Fibroblast of lung (primary cell): ENCODE measurements at places on chromosomes 5 and 9. TPM values are rescaled to one million over a fixed set of nuclear protein-coding genes. Genes with fewer than 3 reads are reported as not detected.

DNA sequence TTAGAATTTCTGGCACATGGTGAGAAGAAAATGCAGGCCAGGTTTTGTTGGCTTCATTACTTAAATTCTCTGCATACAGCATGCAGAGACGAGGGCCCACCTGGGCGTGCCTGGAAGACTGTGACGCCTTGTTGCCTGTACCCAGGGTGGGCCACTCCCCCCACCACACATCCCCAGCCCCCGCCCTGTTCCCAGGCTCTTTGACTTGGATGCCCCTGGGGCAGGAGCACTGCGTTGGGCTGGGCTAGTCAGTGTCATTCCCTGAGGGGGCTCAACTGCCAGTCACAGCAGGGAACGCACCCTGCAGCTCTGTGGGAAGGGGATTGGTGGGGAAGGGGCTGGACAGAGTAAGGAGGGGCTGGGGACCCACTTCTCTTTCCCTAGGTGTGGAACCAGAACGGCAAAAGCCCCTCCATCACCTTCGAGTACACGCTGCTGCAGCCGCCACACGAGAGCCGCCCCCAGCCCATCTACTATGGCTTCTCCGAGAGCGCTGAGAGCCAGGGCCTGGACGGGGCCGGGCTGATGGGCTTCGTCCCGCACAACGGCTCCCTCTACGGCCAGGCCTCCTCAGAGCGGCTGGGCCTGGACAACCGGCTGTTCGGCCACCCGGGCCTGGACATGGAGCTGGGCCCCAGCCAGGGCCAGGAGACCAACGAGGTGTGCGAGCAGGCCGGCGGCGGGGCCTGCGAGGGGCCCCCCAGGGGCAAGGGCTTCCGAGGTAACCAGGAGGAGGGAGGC is 19.6 kb downstream of the ADAMTSL2 start:
- no peak overlapping the region for H3K27ac ChIP-seq
- DNase-seq: no peak
- H3K27me3 ChIP-seq: no peaks in the 10 kb centered on the region
- H3K4me1 ChIP-seq: peaks cover 15% of the 10 kb centered on the region
- H3K36me3 ChIP-seq: no peaks in the 10 kb centered on the region

GRCh38 chr9:71895955-71896354 is 15.0 kb downstream of the ABHD17B start:
- no peaks in the 10 kb centered on the region for H3K4me1 ChIP-seq
- no peak overlapping the region for H3K4me3 ChIP-seq
- H3K27me3 ChIP-seq: no peaks in the 10 kb centered on the region
- DNase-seq: no peak

DNA sequence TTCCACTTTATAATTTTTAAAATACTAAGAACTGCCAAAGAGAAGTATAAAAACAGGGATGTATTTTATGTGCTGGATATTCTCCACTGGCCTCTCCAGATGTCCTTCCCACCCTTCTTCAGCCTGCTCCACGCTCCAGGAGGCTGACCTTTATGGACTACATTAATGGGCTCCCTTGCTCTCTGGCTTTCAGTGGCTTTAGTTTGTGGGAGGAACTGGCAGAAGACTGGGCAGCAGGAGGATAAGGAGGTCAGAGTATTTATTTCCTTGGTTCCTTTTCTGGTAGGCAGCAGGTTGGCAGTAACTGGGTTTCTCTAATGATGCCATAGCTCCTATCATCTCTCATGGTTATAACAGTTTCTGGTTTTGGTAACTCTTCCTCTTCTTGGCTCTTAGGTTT is 133.9 kb downstream of the PAM start:
- no peaks in the 10 kb centered on the region for H3K27me3 ChIP-seq
- no peak for DNase-seq
- no peak overlapping the region for H3K27ac ChIP-seq

The MARCHF3 gene
- polyA plus RNA-seq: 8.6 and 15.2 TPM in 2 replicates

DNA sequence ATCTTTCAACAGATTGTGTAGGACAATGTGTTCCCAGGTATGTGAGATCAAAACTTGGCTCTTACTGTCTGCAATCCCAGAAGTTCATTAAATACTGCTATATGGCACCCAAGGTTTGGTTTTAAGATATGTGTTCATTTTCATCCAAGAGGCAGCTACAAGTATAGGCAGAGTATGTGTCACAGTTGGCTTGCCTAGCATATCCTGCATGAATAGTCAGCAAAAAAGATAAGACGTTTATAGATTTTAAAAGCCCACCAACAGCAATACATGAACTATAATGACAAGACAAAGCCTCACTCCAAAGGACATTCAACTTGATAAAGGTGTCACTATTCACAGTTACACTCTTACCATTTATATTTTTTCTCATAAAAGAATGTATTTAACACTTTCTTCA is 99.1 kb downstream of the BNC2 start:
- H3K27ac ChIP-seq: no peak overlapping the region
- no peaks in the 10 kb centered on the region for H3K27me3 ChIP-seq
- H3K4me3 ChIP-seq: no peak overlapping the region
- no peaks in the 10 kb centered on the region for H3K4me1 ChIP-seq
- DNase-seq: peak; percentile 22

- no peaks in the 10 kb centered on the region for H3K4me1 ChIP-seq
- H3K36me3 ChIP-seq: no peaks in the 10 kb centered on the region
- DNase-seq: no peak
- no peak overlapping the region for H3K27ac ChIP-seq
Observed at GRCh38 chr5:137611011-137611580, 112.0 kb upstream of the SPOCK1 start.

GRCh38 chr5:142432961-142433360 is 108.1 kb upstream of the SPRY4 start:
- no peak for DNase-seq
- H3K27ac ChIP-seq: no peak overlapping the region
- H3K4me1 ChIP-seq: no peaks in the 10 kb centered on the region
- no peaks in the 10 kb centered on the region for H3K27me3 ChIP-seq

- H3K27me3 ChIP-seq: no peaks in the 10 kb centered on the region
- H3K36me3 ChIP-seq: no peaks in the 10 kb centered on the region
- peaks cover 3% of the 10 kb centered on the region for H3K4me1 ChIP-seq
Observed at GRCh38 chr9:96222132-96222531, 79.8 kb downstream of the HSD17B3 start.

The WNT8A gene
- polyA plus RNA-seq: not detected in 2 replicates

DNA sequence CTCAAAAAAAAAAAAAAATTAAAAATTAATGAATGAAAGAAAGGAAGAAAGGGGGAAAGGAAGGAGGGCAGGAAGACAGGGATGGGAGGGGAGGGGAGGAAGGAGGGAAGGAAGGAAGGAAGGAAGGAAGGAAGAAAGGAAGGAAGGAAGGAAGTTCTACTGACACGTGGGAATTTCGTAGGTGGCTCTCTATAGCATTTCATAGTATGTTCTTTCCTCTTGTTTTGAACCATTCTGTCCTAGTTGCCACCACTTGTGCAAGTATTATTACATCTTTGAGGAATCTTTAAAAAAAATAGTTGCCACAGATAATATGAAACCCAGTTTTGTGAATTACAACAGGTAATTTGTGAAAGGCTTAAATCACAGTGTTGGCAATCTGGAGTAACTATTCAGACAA is 253.8 kb downstream of the BNC2 start:
- no peak overlapping the region for H3K27ac ChIP-seq
- H3K4me1 ChIP-seq: peaks cover 11% of the 10 kb centered on the region
- no peak for DNase-seq
- no peak overlapping the region for H3K4me3 ChIP-seq
- H3K27me3 ChIP-seq: no peaks in the 10 kb centered on the region

DNA sequence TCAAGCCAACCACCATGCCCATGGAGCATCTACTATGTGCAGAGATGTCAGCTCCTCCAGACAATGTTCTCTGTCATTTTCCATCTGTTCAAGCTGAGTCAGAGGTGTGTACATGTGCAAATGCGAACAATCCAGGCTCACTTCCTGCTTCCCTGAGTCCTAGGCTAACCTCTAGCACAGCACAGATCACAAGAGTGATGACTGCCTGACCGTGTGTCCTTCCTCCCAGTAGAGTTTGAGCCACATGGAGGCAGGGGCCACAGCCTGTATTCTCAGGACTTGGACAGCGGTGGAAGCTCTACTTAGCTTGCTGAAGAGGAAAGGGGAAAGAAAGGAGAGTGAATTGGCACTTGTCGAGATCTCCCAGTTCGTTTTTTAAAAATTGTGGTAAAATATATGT is 87.2 kb downstream of the KCNIP1 start:
- H3K4me1 ChIP-seq: no peaks in the 10 kb centered on the region
- H3K27ac ChIP-seq: no peak overlapping the region
- H3K27me3 ChIP-seq: no peaks in the 10 kb centered on the region
- DNase-seq: peak; percentile 27
- H3K36me3 ChIP-seq: no peaks in the 10 kb centered on the region
- no peak overlapping the region for H3K4me3 ChIP-seq
